Brain pericyte (primary cell): ENCODE measurements at places on chromosomes 11 and 22.
A peak's percentile ranks its signal among the peaks of the same experiment; 100 is the strongest.

- DNase-seq = no peak
These were observed 3.3 kb downstream of the IL10RA start for GRCh38 chr11:117989351-117990102.

- DNase-seq = no peak
These were observed 284.6 kb upstream of the ZC3H12C start for GRCh38 chr11:109808569-109808968.

GRCh38 chr11:25899617-25900160, 432.2 kb upstream of the ANO3 start:
- DNase-seq = no peak

- no peak for DNase-seq
These were observed 143.6 kb downstream of the WNT11 start for GRCh38 chr11:76062733-76063132.

DNA sequence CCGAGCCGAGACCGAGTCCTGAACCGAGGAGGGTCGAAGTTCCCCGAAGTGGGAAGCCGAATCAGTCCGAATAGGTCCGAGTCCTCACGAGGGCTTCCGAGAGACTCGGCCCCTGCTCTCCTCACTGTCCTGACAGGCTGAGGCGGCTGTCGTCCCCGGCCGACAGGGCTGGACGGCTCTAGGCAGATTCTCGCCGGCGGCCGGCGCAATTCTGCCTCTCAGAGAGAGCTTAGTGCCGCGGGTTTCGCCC, 191 bp upstream of the DEAF1 start:
- DNase-seq = no peak

DNA sequence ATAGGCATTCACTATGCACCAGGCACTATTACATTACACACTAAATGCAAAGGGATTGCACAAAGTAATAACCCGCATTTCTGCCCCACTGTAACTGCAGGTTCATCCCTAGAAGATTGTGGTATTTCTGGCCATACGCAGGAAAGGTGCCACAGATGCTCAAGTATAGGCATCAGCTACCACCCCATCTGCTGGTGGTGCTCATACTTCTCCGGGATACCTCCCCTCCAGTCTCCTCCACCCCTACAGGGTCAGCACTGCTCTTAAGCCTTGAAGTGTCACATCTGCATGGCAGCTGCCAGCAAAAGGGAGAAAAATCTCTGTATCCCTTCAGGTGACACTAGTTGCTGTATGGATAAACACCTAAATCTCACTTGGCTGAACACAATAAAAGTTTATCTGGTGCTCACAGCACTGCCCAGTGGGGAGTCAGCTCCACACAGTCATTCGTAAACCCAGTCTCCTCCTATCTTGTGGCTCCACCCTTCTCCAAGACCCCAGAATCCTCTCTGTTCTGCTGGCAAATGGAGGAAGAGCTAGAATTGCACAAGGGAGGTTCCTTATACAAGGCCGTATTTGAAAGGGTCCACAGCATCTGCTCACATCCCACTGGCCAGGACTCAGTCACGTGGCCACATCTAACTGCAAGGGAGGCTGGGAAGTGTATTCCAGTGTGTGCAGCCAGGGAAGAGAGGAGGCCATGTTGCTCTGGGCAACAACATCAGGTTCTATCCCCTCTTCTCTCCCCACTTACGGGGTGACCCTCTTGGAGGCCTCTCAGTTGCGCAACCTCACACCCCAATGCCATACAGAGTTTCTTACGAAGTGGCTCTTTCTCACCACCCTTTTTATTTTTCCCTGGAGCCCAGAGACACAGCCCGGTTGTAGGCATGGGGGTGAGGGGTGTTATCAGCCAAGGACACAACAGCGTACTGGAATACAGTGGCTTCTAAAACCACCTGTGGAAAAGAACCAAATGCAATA, 114.7 kb downstream of the BUD13 start:
- DNase-seq = no peak

- DNase-seq = no peak
These were observed 207.5 kb downstream of the PGR start for GRCh38 chr11:100922121-100922520.

DNA sequence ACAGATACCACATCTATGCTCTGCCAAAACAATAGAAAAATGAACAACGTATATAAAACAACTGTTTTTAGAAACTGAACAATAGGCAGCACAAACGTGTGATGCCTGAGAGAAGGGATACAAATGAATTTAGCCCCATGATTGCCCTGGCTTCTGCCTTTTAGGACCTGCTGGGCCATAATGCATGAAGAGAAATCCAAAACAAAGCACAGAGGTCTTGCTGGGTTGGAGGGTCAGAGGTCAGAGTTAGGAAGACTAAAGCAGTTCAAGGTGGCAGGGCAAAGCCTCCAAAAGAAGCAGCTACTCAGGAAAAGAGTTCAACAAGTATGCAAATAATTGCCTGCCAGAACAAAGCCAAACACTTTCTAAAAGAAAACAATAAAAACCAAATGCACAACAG, 138.5 kb downstream of the TTC28 start:
- DNase-seq = no peak

- peak; percentile 79 for DNase-seq
These were observed 16.9 kb downstream of the CTTN start for GRCh38 chr11:70415191-70415590.

DNA sequence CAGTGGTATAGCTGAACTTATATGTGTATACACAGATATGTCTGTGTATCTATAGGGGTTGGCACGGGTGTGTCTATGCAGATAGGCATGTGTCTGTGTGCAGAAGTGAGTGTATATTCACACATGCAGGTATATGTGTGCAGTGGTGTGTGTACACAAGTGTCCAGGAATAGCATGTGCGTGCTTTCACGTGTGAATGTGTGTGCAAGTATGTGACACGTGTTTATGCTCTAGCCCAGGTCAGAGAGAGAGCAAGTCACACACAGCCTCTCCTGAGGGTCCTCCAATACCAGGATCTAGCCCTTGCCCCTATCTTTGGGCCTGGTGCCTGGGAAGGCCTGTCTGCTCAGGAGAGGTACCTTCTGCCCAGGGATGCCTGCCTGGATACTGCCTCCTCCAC, 26.3 kb downstream of the PDE2A start:
- DNase-seq = no peak

DNA sequence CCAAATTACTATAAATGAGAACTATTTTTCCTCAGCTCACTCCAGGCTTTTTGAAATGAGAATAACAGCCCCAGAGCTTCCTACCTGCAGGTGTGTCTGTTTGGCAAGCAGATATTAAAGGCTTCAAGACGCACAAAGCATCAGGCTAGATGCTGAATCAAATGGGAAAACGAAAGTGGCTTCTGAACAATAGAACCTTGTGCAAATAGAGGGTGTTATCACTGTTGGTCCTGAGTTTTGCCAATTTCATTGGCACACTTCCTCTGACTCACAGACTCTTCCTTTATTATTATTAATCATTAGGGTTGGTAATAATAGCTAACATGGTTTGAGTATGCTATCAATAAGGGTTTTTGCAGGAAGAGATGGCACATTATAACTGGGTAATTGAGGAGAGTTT, 13.4 kb downstream of the SYT13 start:
- DNase-seq = no peak

GRCh38 chr11:30045921-30046577, 29.2 kb upstream of the KCNA4 start:
- no peak for DNase-seq

DNA sequence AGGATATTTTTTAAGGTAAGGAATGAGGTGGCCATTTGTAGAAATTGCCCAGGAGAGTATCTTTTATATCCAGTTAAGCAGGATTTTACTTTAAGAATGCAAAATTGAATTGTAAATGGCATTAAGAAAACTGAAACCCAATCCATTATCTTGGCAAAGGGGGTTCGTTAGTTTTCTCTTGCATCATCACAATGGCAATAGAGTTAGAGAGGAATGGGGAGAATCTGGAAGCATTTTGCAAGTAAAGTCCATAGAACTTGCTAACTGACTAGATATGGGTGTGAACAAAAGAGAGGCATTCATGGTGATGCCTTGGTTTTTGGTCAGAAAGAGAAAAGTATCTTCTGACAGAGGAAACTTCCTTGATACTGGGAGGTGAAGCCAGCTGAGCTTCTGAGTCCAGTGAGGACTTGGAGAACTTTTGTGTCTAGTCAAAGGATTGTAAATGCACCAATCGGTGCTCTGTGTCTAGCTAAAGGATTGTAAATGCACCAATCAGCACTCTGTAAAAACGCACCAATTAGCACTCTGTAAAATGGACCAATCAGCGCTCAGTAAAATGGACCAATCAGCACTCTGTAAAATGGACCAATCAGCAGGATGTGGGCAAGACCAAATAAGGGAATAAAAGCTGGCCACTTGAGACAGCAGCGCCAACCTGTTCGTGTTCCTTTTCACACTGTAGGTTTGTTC, 3.6 kb upstream of the CCDC117 start:
- no peak for DNase-seq

DNA sequence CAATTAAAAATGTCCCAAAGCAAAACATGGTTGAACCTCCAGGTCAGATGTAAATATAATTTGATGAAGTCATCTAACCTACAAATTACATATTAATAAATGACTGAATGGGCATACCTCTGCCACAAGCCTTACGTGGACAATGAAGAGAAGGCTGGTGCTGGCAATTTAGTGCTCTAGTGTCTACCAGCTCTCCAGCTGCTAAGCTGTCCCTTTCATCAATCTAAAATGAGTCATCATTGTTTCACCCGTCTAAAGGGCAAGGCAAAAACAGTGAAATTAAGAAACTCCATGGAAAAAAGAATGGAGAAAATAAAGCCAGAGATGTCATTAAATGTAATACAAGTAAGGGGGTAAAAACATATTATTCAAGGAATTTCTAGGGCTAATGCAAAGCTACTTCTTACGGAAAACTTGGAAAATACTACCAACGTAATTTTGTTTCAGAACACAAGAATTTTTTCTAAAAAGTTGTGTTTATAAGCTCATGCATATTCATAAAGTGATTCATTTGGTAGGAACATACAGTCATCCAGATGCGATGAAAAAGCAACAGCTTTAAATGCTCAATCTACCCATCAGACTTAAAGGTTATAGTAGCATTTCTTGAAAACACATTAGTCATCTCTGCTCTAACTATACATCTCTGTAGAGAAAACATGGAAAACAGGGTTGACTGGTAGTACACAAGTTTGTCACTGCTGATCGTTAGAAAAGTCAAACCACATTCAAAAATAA, 71.5 kb downstream of the SIK3 start:
- no peak for DNase-seq

DNA sequence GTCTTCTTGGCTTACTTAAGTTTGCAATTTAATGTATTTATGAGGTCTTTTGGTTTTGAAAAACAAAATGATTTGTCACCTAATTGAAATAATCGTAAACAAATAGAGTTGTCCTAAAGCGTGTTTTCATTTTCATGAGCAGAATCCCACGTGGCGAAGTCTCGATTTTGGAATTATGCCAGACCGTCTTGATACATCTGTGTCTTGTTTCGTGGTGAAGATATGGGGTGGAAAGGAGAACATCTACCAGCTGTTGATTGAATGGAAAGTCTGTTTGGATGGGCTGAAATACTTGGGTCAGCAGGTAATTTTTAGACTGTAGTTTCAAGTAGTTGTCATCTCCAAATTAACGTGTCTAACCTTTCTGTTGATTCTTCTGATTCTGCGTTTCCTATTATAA, 64.7 kb downstream of the UVRAG start:
- DNase-seq = no peak

DNA sequence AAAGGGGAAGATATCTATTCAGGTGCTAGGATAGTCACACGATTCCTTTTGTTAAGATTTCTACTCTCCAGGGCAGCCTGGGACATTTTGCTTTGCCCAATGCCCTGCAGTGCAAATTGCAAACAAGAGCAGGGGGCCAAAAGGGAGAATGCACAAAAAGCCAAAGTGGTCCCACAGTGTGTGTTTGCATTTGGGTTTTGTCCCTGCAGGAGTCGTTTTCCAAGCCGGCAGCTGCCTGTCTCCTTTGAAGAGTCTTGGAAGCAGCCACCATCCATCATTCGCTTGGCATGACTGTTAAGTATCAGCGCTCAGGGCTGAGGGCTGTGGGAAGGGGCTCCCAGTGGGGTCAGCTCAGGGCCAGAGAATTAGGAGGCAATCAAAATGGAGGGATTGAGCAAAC, 184.7 kb downstream of the MIAT start:
- no peak for DNase-seq

- no peak for DNase-seq
These were observed 5.6 kb downstream of the RGL4 start for GRCh38 chr22:23696326-23696851.

DNA sequence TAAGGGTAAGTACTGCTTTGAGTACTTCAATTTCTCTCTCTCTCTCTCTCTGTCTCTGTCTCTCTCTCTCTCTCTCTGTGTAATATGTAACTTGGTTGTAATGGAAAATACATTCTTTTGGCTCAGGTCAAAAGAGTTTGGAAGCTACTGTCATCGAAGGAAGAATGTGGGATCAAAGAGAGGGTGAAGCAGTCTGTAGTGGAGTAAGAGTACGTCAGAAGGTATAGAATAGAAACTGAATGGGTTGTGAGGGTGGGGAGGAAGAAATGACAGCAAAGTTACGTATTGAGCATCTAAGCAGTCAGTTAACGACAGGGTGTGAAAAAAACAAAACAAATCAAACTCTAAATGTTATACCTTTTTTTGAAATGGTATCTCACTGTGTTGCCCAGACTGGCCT, 10.0 kb downstream of the NCAM1 start:
- DNase-seq = no peak

- DNase-seq = no peak
These were observed 157.2 kb upstream of the CARD18 start for GRCh38 chr11:105296806-105297205.

GRCh38 chr11:59009661-59010060, 70.4 kb downstream of the GLYATL1 start:
- no peak for DNase-seq

GRCh38 chr11:112864672-112865071, 96.5 kb upstream of the NCAM1 start:
- no peak for DNase-seq

- DNase-seq = no peak
These were observed 55.8 kb upstream of the RRAS2 start for GRCh38 chr11:14414470-14415461.

DNA sequence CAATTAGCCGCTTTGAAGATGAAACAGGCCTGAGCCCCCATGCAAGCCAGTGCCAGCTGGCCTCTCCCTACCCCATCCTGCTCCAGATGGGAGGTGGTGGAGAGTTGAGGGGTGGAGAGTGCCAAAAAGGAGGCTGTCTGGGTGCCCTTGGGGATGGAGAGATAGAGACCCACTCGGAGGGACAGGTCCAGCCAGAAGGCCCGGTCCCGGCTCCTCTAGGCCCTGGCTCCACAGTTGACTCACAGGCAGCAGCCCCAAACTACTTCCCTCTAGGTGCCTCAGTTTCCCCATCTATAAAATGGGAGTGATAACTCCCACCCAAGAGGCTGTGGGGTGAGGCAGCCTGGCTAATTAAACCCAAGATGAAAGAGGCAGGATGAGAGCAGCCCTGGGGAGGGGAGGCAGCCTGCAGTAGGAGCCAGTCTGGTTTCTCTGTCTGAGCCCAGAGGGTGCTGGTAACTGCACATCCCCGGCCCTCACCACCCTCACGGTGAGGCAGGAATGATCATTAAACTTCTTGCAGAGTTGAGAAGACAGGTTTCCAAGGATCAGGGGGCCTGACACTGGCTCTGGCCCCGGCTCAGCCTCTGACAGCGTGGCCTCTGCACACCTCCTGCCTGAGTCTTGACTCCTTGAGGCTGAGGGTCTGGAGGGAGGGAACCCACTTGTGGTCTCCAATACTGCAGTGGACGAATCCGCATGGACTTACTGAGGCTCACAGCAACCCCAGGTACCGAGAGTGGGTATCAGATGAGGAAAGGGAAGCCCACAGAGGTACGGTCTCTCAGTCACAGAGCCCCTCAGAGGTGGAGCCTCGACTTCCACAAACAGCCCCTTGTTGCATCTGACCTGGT, 1.4 kb upstream of the AP5B1 start:
- no peak for DNase-seq

- no peak for DNase-seq
These were observed 23.7 kb upstream of the CBX7 start for GRCh38 chr22:39176143-39176713.
